COLO829 (cell line): ENCODE measurements at places on chromosomes 6 and 20.

DNA sequence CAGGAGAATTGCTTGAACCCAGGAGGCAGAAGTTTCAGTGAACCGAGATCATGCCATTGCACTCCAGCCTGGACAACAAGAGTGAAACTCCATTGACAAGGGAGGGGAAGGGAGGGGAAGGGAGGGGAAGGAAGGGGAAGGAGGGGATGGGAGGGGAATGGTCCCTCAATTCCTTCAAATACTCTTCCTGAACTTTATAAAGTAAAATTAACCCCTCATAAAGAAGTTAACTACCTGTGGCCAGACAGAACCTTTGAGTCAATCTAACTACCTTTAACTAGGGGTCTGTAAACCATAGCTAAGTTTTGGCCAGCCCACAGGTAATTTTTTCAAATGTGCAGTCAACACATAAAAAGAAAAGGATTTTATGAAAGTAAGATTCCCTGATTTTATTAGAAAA, 131.0 kb downstream of the ZMYND8 start:
- no peak for DNase-seq

DNA sequence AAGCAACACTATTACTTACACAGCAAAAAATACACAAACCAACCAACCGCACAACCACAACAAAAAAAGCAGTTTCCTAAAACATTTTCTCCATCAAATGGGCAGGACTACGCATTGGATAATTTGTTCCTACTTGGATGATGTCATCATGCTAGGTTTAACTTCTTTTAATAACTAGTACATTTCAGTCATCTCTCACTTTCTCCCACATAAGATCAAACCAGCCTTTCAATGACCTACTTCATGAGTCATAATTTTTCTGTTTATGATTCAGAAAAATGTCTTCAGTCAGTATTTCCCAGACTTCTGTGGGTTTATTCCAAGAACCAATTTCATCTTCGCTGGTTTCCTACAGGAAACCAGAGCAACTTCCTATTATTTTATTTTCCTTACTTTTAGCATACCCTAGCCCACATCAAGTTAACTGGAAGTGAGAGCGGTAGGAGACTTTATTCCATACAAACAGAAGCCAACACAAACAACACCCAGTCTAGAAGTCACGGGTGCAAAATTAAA, 134.2 kb downstream of the GMDS start:
- peak; percentile 35 for DNase-seq

DNA sequence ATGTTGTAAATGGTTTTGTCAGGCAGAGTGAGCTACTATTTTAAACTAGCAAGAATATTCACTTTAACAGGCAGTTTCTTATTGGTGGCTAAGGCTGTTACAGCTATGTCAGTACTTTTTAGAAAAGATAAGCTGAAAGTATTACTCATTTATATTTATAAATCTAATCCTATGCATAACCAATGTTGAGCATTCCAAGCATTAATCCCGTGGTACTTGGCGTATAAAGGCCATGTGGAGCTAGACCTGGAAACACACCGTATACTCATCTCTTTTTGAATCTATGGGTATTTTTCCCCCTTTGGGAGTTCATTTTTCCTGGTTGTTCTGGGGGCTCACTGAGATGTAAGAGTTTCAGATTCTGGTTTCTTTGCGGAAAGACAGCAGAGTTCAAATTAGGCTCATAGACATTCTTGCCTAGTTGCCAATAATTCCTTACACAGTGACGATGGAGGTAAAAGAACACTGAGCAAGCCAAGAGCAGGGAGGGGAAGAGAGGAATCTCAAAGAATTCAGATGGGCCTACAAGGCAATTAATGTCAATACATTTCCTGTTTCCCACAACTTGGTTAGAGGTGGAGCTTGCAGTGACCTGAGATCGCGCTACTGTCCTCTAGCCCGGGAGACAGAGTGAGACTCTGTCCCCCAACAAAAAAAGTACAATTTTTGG, 211.5 kb downstream of the SOX4 start:
- no peak for DNase-seq

GRCh38 chr20:23569570-23569969, 1.3 kb upstream of the CST9L start:
- DNase-seq: no peak

DNA sequence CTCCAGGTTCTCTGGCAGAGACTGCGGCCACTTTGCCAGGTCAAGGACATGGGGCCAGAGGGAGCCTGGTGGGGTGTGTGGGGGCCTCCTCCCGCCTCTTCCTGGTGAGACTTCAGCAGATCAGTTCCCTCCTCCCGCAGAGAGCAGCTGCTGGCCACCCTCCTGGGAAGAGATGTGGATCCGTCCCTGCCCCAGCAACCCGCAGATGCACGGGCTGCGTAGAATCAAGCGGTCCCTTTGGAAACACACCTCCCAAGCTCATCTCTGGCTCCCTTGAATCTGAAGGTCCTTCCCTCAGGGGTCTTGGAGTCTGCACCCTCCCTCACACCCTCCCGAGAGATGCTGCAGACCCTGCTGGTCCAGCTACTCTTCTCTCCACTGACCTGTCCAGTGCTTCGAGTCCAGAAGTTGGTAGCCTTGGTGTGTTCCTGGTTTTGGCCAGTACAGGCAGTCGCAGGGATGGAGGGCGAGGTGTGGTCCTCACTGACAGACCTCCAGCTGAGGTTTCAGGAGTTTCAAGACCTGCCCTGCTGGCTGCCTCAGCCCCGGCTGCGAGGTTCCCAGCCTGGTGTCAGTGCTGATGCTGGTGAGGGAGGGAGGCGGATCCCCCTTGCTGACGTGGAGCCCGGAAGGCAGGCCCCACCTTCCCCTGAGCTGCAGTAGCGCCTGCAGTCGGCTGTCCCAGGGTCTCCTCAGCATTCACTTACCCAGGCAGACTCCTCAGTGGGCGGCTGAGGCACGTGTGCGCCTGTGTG, at the start of gene NPBWR2:
TSS of gene NPBWR2 (minus strand) at position 585 of the 755 bp plus-strand sequence. CDS start 734 bp downstream, outside the sequence.
- DNase-seq: no peak
